ENCODE measurements at places on chromosomes 4 and X. TPM values are rescaled to one million over a fixed set of nuclear protein-coding genes. Genes with fewer than 3 reads are reported as not detected.

The SYP gene
- total RNA-seq, result 1.8 TPM

The PTPN13 gene
- total RNA-seq, result 0.05 TPM

The MTNR1A gene
- total RNA-seq, result not detected

The CDKN2AIP gene
- total RNA-seq, result 20.1 TPM

The TCEAL3 gene
- 36.5 TPM for total RNA-seq

The RIPPLY1 gene
- not detected for total RNA-seq

The CD99 gene
- 559 TPM for total RNA-seq

The ZNF827 gene
- 8.5 TPM for total RNA-seq

DNA sequence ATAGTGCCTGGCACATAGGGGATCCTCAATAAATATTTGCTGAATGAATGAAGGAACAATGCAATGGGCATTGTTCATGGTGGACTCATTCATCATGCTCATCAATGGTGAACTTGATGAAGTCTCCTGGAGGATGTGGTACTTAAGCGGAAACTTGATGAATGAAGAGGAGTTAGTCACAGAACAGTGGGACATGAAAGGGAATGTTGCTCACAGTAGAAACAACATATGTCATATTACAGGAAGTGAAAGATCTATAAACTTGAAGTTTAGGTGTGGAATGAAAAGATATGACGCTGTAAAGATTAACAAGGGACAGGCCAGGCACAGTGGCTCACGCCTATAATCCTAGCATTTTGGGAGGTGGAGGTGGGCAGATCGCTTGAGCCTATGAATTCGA, 224.1 kb downstream of the PPP3CA start:
- DNase-seq, result no peak

DNA sequence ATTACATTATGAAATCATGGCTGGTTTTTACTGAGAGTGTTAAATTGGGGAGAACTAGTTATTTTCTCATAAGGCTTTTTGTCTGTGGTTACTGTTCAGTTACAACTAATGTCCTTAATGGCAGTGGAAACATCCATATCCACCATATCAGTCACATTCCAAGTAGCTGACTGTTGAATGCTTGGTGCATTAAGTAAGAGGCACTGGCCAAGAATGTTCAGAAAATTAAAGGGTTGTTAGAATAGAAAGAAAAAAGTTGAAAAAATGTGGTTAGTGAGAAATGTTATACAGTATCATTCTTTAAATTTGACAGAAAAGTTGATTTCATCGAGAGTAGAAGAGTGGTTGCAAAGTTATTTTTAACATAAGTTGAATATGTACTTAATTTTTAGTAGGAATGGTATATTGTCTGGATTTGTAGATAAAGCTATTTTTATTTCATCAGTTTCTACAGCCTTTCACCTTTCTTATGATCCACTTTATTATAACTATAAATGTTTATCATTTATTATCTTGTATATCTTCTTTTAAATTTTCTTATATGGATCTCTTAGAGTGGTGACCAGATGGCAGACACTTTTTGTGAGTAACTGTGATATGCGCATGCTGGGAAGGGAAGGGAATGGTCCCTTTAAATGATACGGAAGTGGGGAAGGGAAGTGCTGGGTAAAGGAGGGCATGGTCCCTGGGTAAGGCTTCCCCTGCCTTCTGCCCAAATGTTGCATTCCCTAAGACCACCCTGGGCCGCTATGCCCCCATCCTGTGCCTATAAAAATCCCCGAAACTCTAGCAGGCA, 2407.1 kb downstream of the ARAP2 start:
- DNase-seq, result peak; percentile 57

GRCh38 chr4:107379054-107379869, 340.8 kb downstream of the PAPSS1 start:
- DNase-seq, result peak; percentile 52

GRCh38 chr4:122050841-122051240, 99.0 kb upstream of the TRPC3 start:
- DNase-seq, result no peak

DNA sequence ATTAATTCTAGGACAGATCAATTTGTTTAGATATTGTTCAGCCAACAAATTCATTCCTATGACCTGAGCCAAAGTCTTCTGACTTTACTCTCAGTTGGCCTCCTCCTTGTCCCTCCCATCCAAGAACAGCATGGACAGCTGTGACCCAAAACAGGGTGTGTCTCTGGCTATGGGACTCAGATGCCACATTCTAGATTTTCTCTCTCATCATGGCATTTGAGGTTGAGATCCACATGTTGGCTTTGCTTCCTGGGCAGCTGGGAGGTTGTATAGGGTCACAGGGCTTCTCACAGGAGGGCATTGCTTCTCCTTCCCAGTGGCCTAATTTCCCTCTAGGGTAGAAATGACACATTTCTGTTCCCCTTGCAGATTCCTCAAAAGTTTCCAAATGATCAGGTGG, 22.6 kb upstream of the EGF start:
- DNase-seq, result peak; percentile 93

DNA sequence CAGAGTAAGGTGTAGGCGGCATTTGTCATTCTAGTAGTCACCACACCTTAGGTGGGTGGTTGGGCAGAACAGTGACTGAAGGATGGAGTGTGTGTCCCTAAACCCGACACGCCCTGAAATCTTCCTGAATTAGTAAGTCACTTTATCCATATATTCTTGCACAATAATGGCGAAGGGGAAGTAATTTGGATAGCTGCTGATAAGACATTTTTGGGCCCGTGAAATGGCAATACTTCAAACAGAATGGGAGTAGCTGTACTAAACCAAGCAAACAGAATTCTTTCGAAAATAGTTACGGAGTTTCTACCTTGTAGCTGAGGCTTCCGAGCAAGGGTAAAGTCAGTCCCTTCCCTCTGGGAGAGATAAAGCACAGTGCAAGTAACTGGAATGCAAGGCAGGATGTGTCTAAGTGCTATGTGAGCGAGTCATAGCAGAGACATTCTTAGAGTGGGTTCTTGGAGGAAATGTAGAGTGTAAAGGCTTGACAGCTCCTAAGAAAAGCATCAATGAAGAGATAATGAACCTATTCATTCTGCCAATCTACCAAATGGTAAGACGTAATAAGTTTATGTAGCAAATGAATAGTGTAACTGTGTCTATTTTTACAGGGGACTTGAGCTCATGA, 72.8 kb downstream of the CLCN5 start:
- peak; percentile 41 for DNase-seq

DNA sequence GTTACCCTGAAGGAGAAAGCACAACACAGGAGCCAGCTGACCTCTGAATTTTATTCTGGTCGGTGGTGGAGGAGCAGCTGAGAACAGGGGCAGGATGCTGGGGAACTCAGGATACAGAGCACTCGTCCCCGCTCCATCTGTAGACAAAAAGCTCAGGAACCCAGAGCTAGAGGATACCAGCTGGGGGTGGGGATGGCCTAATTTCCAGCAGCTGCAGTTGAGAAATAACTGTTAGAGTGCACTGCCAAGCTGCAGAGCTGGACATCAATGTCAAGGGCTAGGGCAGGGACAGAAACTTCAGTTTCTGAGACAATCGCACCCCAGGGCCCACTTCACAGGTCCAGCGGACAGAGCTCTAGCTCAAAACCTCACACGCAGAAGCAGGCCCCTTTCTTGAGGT, 122.1 kb upstream of the GUCY1A1 start:
- no peak for DNase-seq

- no peak for DNase-seq
Observed at GRCh38 chr4:109177096-109177810, 125.2 kb downstream of the COL25A1 start.

DNA sequence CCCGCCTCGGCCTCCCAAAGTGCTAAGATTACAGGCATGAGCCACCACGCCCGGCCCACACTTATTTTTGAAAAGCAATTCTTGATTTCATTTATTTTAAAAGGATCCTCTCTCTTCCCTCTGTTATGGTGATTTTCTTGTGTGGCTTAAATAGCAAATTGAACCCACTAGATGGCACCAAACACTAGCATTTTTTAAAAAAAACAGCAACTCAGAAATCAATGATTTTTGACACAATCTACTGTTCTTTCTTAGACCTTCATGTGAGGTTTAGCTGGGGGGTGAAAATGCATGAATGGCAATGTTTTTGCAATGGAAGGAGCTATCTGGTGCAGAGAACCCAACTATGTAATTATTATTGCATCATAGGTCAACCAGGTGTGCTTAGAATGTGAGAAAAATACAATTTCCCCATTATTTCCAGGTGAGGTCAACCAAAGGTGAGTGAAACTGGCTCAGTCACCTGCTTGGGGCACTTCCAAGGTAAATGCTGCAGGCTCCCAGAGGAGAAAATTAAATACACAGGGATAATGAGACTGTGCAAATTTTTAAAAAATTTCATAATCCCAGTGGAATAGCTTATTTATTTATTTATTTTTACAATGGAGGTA, 226.7 kb upstream of the PRKX start:
- peak; percentile 10 for DNase-seq

DNA sequence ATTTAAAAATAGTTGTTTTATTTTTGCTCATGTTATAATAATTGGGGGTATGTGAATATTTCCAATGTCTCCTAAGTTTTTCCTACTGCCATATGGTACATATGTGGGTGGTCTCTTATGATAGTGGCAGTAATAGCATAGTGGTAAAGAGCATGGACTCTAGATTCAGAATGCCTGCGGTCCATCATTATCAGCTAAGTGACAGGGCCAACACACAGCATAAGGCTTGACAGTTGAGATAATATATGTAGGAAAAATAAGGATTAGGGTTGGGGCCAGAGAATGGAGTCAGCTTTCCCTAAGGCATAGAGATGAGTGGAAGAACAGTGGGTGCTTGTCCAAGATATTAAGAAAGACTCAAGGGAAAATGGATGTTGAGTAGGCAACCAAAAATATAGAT, 2707.5 kb downstream of the PCDH7 start:
- no peak for DNase-seq

DNA sequence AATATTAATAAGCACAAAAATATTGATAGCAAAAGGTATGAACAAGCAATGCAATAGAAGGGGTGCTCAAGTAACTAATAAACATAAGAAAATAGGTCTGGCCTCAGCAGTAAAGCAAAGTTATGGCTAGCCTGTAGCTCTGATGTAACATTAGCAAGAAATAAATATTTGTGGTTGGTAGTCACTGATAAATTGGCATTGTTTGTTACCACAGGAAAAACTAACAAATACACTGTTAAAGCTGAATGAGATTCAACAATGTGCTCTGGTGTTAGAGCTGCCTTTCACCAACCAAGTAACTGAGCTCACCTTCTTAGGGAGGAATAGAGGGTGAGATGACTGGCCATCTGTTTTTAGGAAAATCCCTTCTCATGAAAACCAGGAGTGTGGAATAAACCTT, 71.4 kb downstream of the AREG start:
- peak; percentile 30 for DNase-seq

GRCh38 chr4:176782794-176783193, 9.9 kb downstream of the VEGFC start:
- DNase-seq, result peak; percentile 67

GRCh38 chr4:110354460-110354859, 121.5 kb upstream of the ENPEP start:
- peak; percentile 57 for DNase-seq

DNA sequence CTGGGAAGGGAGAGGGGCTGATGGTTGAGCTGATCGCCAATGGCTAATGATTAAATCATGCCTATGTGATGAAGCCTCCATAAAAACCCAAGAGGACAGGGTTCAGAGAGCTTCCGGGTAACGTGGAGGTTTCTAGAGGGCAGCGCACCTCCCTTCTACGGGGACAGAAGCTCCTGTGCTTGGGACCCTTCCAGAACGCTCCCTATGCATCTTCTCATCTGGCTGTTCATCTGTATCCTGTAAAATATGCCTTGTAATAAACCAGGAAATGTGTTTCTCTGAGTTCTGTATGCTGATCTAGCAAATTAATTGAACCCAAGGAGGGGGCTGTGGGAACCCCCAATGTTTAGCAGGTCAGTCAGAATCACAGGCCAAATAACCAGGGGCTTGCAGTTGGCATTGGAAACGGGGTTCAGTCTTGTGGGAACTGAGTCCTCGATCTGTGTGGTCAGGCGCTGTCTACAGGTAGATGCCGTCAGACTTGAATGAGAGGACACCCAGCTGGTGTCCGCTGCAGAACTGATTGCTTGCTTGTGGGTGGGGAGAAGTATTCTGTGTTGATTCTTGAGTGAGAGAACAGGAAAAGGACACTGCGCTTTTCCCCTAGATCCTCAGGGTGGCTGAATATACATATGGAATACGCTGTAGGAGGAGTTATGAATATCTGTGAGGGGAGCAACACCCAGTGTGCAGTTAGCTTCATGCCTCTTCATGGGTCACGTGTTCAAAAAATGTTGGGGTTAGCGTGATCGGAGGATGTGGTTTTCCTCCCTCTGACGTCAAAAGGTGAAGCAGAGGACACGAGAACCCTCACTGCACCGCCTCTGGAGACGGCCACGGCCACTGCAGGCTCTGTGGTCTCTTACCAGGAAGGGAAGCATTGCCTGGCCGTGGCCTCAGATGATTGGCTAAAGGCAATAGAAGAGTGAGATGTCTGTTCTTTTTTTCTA, 29.2 kb downstream of the HTT-AS start:
- DNase-seq, result peak; percentile 46

DNA sequence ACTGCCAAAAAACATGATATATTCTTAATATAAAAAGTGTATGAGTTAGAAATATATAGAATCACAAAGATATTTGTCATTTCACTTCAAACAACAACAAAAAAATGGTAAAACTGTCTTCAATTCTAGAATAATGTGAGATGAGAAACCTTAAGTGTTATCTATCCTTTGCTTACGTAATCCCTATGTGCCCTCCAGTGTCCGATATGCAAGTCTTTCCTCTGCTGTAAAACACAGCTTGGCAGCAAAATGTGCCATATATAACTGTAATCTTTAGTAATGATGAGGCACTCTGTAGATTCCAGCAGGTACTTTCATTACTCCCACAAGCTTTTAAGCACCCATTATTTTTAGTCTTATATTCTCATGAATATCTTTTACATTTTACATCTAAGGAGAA, 555.1 kb upstream of the FRG1 start:
- DNase-seq, result no peak

DNA sequence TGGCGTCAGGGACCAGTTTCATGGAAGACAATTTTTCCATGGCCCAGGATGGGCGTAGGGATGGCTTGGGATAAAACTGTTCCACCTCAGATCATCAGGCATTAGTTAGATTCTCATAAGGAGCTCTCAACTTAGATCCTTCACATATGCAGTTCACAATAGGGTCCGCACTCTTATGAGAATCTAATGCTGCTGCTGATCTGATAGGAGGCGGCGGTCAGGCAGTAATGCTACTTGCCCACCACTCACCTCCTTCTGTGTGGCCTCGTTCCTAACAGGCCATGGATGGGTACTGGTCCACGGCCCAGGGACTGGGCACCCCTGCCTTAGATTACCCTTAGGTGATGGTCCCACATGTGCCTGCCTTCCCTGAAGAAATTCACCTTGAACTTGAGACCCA, 28.8 kb upstream of the ENPP6 start:
- no peak for DNase-seq

DNA sequence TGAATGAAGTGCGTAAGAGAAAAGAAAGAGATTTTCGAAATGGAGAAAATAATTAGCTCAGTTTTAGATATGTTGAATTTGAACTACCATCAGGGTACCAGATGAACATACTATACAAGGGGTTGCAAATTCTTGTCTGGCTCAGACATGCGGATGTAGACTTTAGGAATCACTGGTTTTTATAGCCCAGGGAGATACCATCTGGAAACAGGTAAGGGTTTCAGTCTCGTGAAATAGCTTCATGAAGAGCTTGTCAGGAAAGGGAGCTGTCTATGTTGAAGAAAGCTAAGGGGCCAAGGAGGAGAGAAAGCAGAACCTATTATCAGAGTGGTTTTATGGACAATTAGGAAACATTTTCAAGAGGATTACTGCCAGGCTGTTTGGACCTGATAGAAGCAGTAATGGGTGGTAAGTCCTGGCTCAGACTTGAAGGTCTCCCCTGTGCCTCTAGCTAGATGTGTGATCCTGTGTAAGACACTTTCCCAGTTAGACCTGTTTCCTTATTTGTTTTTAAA, 6.7 kb downstream of the RAB9A start:
- no peak for DNase-seq

All from myocyte (in vitro differentiated cells).